ENCODE measurements at places on chromosomes 1 and 21.
A peak's percentile ranks its signal among the peaks of the same experiment; 100 is the strongest.

DNA sequence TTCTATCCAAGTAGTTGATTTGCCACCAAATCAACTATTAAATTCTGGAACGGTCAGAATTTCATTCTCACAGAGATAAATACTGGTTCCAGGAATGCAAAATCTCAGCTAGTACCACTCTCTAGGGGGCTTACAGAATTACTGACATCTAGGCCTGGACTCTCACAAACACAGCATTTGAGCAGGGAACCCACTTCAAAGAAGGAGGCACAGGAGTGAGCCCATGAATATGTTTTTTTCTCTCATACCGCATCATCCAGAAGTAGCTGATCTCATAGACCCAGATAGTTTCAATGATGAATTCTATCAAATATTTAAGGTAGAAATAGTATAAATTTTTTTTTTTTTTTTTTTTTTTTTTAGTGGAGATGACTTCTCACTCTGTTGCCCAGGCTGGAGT lies 32.1 kb downstream of the S1PR1 start:
- no peak for DNase-seq

- DNase-seq = no peak
These were observed 108.3 kb downstream of the FMN2 start for GRCh38 chr1:240199758-240200645.

DNA sequence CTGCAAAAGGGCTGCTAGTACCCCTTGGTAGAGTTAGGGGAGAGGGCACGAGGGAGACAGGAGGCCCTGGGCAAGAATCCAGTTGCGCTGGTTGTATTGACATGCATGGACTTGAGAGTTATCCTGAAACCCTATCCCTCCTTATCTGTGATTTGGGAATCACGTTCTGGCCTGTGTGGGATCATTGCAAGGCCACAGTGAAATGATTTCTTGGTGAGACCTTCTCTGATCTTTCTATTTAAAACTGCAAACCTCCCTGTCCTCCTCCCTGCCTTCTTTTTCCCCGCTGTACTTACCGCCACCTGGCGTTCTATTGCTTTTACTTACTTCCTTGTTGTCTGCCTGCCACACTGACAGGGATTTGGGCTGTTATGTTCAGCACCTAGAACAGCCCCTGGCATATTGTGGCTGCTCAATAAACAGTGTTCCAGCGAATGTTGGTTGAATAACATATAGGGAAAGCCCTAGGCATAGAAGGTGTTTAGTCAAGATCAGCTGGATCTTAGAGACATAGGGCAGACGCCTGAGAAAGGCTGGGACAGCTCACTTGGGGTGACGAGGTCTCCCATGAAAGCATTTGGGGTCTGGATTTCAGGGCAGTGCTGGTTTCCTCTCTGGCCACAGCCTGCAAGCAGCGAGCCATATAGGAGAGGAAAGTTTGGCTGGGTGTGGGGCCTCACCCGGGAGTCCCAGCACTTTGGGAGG lies 25.6 kb downstream of the ALPL start:
- peak; percentile 46 for DNase-seq

GRCh38 chr1:19712928-19713327 lies 48.3 kb downstream of the HTR6 start:
- DNase-seq = no peak

- no peak for DNase-seq
These were observed 72.7 kb upstream of the NBPF4 start for GRCh38 chr1:108316545-108316944.

GRCh38 chr1:11138952-11139351 lies 39.3 kb upstream of the EXOSC10 start:
- no peak for DNase-seq

- DNase-seq = no peak
These were observed 4.8 kb downstream of the PHACTR4 start for GRCh38 chr1:28374297-28374696.

DNA sequence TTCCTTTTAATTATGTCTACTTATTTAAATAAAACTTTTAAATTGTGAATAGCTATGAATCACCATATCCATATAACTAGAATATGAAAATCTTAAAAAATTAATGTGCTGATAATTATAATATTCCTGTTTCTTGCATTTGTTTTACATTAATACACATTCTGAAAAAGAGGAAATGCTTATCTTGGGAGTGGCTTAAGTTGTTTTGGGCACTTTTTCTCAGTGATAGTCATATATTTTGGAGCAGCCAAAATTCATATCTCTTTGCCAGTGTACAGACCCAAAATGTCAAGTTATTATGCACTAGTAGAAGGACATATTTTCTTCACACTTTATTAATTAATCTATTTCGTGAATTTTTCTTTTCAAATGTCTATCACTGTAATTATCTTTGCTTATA lies 838.5 kb downstream of the USP25 start:
- no peak for DNase-seq

DNA sequence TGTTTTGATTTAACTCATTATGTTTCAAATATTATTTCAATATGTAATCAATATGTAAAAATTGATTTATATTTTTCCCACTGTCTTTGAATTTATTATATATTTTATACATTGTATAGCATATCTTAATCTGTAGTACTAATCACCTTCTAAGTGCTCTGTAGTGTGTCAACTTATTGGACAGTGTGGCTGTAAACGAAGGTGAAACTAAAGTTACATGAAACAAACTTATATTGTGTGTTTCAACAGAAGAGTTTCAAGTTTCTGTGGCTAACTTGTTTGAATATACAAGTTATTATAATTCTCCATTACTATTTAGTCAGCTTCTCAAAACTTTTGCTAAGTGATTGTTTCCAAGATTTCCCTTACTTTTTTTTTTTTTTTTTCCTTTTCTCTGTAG lies 175.8 kb downstream of the DHRS3 start:
- DNase-seq = no peak

- DNase-seq = no peak
These were observed 381.5 kb downstream of the OMA1 start for GRCh38 chr1:58165073-58165472.

Measured in femur (tissue), 1 donor.